ENCODE measurements at places on chromosomes 6 and 20.
A peak's percentile ranks its signal among the peaks of the same experiment; 100 is the strongest.

- DNase-seq = peak; percentile 90
Observed at GRCh38 chr20:51631011-51631950, 88.8 kb upstream of the NFATC2 start.

- DNase-seq = no peak
Observed at GRCh38 chr6:120230008-120230407, 880.4 kb upstream of the MAN1A1 start.

GRCh38 chr6:80183019-80183795 lies 76.7 kb downstream of the BCKDHB start:
- no peak for DNase-seq

DNA sequence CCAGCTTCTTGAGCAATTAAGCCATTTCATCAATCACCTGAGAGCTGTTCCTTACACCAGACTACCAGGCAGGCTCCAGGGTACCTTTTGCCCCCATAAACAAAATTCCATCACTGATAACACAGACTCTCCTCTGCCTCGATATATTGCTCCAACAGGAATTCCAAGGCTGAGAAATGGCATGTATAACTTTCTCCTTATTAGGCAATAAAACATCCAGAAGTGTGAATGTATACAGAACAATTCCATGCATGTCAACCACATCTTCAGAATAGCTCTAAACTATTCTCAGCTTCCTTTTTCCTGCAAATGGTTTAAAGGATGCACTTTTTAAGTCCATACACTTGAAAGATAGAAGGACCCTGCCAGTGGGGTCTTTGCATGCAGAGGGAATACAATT lies 73.8 kb downstream of the EDN3 start:
- peak; percentile 83 for DNase-seq

GRCh38 chr6:170424604-170425126 lies 118.1 kb downstream of the FAM120B start:
- DNase-seq = no peak

DNA sequence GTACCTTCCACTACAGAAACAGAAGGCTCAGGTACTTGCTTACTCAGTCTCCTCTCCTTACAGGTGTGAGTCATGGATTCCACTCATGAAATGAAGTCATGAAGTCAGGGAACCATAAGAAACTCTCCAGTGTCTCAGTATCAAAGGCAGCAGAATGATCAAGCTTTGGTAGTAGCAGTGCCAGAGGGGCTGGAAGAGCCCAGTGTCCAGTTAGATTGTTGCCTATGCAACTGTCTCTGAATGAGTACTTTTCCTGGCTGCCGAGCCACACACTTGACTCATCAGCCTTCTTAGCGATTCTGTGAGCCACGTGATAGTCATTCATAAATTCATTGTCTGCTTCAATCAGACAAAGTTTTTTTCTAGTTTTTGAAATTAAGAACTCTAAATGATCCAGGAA lies 52.2 kb upstream of the DTNBP1 start:
- DNase-seq = no peak

DNA sequence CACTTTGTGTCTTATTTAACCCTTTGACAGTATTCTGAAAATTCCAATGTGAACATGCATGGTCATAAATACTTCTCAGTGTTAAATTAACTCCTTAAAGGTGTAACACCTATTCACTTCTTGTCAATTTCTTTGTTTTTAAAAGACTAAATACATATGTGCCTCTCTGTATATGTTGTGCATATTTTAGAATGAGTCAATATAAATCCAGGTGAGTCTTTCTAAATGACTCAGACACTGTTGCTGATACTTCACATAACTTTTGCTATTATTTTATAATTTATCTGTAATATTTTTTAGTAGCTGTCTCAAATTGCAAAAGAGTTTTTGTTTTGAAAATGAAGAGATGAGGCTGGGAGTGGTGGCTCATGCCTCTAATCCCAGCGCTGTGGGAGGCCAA lies 36.0 kb downstream of the TIAM2 start:
- no peak for DNase-seq

GRCh38 chr6:52735071-52735470 lies 28.2 kb downstream of the GSTA2 start:
- no peak for DNase-seq

GRCh38 chr6:144936764-144937163 lies 651.6 kb downstream of the UTRN start:
- DNase-seq = no peak

DNA sequence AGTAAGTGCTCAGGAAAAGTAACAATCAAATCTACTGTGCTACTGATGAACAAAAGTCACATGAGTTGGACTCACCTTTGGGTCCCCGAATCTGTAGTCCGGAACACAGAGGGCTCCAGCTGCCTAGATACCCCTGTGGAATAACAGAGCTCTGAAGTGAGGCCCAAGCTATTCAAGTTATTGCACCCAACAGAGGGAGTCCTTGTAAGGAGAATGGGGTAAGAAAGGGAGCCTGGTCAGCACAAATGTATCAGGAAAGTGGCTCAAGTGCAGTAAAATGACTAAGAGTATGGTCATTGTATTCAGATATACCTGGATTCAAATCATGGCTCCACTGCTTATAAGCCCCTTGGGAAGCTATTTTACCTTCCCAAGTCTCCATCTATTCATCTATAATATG lies 20.9 kb downstream of the EDN1 start:
- DNase-seq = no peak

DNA sequence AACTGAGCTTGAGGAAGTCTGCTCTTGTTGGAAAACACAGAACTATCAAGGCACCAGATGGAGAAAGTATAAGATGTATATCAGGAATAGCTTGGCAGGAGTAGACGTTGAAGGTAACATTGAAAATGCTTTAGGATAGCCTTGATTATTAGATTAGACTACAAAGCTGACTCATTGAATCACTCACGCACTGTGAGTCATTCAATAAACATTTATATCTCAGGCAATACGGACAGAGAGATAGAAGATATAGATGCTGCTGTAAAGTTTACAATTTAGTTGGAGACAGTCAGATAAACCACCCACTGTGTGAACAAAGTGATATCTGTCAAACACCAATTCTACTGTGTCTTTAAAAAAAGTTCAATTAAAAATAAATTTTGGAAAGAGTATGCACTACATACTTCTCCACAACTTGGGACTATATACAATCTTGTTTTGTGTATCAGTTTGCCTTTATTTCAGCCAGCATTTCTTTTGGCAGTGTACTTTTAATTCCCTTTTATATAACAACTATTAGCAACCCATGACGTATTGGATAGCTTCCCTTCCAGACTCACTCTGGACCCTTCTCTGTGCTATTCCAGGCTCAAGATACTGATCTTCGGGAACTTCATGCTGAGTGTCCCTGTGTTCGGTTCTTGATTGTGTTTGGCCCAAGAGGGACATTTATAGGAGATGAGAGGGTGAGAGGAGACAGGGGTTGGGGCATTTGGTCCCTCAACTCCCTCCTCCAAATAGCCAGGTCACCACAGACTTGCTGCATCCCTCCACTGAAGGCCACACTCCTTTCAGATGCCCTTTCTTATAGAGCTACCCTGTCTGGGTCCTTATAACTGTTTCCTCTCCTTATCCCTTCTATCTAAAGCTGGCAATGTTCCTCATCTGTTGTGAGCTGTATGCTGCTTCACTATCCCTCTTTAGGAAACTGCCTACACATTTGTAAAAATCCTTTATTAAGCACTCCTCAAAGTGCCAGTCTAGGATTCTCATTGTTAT lies 176.6 kb upstream of the PTPRK start:
- peak; percentile 33 for DNase-seq

DNA sequence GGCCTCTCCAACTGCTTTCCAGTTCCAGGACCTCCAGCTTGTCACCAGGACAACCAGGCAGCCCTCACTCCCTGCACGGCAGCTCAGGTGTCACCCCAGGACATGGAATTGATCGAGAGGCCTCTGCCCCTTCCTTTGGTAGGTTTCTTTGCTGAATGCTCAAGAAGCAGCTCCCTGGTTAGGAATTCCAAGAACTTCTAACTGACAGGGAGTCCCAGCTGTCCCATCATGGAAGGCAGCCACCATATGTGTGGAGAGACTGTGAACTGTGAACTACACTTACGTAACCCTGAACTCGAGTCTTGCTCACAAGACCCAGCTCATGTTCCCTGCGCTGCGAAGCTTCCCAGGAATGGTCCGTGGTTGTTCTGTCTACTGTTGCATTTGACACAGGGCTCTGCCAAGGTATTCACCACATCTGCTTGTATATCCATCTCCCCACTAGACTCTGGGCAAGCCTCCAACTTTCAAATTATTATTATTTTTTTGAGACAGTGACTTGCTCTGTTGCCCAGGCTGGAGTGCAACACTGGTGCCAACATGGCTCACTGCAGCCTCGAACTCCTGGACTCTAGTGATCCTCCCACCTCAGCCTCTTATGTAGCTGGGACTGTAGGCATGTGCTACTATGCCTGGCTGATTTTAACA lies 35.7 kb downstream of the MGME1 start:
- no peak for DNase-seq

- DNase-seq = no peak
Observed at GRCh38 chr6:136466777-136467176, 83.4 kb downstream of the MAP7 start.

- DNase-seq = no peak
Observed at GRCh38 chr20:59966428-59966827, 8.2 kb downstream of the CDH26 start.

GRCh38 chr6:130666786-130667185 lies 160.4 kb upstream of the SMLR1 start:
- no peak for DNase-seq

DNA sequence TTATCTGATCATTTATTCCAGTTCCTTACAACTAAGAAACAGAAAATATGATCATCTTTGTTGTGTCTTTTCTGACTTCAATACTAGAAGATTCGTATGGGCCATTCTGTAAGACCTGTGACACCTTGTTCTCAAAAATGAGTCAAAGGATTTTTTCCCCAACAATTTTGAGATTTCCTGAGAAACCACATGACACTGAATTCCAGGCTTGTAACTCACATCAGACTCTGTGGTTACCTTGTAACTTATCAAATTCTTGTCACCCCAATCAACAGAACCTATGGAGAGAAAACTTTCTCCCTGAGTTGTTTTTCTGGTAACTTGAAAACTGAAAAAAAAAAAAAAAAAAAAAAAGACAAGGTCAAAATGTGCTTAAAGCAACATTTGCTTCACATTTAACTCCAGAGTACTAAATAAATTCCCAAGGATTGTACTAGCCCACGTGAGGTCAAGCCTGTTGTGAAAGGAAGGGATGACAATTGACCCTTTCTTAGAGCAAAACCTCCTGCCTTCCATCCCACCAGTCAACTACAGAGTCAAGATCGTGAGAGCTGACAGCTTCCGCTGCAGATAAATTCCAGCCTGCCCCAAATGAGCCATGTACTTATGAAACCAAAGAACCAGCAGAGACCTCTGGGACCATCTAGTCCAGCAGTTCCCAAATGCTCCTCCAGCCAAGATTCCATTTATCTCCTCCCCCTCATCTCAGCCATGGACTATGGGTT lies 140.3 kb downstream of the TBX18 start:
- peak; percentile 76 for DNase-seq

GRCh38 chr6:146355521-146356100 lies 188.0 kb upstream of the RAB32 start:
- DNase-seq = no peak

DNA sequence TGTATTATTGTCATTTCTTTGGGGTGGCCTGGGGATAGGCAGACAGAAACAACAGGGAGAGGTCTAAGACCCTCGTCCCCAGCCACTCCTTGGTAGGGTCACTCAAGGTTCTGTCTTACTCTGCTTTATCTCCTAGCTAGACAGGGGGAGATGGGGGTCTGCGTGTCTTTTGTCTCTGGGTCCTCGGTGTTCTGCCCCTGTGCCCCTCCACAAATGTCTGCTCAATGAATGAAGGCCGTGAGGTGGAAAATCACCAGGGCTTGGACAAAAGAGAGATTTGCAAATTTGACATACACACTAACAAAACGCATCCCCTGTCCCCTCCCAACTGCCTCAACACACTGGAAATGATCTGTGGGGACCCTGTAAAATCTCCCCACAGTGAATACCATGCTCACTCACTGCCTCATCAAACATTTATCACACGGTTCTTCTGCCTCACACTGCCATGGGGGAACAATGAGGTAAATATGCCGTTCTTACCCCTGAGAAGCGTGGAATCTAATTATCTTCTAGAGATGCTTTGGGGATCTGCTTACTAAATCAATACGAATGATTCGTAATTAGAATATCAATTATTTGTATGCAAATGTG lies 13.2 kb upstream of the VAPB start:
- DNase-seq = no peak

DNA sequence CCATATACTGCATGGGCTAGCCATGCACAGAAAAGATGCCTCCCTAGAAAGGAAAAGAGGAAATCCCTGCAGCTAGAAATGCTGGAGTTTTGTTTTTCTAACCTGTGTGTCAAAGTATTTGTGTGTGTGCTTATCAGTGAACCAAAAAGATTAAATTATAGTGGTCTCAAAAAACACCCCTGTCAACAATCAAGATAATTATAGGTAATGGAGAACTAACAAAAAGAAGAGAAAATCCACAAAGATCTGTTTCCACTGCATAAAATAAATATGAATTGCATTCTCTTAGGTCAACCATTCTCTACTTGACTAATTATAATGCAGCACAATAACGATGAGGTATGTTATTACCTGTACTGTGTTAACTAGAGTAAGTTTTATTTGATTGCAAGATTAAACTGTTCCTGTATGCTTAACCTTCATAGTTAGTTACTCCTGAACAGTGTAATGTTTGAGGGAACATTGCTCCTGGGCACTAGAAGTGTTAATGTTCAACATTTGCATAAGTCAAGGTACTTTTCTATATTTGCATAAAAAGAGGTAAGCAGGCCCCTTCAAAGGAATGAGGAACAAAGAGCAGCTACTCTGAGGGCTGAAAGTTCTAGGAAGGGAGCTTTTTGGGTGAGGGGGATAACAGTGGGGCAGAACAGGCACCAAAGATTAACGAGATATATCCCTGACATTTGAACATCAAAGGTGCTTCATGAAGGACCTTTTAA lies 212.1 kb downstream of the BTBD9 start:
- DNase-seq = no peak

DNA sequence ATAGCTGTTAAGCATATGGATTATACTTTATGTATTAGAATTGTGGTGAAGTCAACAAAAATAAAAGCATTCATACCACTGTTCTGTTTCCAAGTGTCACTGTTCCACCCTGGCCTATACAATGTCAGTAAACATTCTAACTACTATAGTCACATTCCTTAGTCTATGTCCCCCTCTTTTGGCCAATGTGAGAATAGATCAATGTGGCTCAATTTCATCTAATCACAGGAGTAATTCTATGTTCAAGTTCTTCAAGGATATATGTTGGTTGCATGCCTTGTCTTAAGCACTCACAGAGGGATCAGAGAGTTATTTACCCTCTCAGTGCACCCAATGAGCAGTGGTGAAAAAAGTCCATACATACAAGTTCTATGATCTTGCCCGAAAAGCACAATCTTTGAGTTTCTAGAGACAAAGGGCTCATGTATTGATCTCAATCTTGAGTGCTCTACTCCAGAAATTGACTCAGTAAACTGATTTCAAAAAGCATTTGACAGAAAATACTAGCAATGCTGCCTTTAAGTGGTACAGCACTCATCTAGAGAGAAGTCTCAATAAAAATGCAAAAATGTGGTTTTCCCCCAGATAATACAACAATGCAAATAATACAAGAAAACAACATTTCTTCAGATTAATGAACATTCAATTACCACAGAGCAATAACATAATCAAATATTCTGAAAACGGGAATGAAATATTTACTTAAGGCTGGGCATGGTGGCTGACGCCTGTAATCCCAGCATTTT lies 16.5 kb downstream of the SMLR1 start:
- peak; percentile 18 for DNase-seq

Data from fibroblast of skin of left biceps (primary cell).